ENCODE measurements at places on chromosomes 7 and 10. TPM values are rescaled to one million over a fixed set of nuclear protein-coding genes. Genes with fewer than 3 reads are reported as not detected.

DNA sequence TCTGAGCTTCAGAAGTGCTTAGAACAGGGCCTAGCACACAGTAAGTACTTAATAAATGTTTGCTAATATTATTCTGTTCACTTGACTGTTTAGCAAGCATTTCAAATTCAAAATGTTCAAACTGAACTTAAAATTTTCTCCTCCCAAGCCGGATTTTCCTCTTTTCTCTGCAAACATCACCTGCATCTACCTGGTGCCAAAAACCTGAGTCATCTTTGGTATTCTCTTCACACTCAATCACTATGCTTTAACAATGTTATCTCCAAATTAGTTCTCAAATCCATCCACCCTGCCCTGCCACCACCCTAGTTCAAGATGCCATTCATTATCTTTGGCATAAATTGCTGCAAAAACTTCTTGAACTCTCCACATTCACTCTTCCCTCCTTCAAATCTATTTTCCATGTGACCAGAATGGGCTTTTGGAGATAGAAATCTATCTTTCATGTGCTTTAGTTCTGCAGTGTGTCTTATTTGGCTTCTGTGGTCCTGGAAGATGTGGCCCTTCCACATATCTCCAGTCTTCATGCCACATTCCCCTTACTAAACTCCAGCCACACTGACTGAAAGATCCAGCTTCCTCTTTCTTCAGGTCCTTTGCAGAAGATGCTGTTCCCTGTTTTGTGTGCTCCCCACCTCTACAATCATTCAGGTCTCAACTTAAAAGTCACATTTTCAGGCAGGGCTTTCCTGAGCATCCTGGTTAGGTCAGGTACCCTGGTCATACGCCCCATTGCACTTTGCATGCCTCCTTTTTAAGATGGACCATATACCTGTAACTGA lies 2.0 kb downstream of the GGCT start:
- DNase-seq = no peak
- H3K4me3 ChIP-seq = no peak overlapping the region
- H3K36me3 ChIP-seq = no peaks in the 10 kb centered on the region
- H3K27ac ChIP-seq = no peak overlapping the region
- no peaks in the 10 kb centered on the region for H3K27me3 ChIP-seq
- H3K4me1 ChIP-seq = peaks cover 7% of the 10 kb centered on the region

DNA sequence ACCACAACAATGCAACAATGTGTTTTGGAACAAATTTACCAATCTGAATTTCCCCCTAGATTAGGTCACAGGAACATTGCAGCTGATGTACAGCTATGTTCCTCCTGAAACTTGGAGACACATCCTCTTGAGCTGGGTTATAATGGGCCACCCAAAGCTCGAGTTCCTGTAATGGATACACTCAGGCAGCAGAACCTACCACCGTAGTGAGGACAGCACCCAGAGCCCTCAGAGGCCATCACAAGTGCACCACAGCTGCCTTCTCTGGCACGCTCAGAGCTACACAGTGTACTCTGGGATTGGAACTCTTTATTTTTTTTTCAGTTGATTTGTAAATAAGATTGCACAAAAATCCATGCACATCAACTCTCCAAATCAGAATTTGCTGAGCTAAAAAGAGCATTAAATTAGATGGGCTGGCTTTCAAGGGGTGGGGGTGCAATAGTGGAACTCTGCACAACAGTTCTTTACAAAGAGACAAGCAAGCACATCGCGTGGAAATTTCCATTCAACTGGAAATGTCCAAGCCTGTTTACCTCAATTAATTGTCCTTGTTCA lies 56.7 kb downstream of the EGFR start:
- peak overlapping the region; percentile 62 for H3K27ac ChIP-seq
- peaks cover 40% of the 10 kb centered on the region for H3K4me1 ChIP-seq
- no peaks in the 10 kb centered on the region for H3K27me3 ChIP-seq
- DNase-seq = peak; percentile 76

DNA sequence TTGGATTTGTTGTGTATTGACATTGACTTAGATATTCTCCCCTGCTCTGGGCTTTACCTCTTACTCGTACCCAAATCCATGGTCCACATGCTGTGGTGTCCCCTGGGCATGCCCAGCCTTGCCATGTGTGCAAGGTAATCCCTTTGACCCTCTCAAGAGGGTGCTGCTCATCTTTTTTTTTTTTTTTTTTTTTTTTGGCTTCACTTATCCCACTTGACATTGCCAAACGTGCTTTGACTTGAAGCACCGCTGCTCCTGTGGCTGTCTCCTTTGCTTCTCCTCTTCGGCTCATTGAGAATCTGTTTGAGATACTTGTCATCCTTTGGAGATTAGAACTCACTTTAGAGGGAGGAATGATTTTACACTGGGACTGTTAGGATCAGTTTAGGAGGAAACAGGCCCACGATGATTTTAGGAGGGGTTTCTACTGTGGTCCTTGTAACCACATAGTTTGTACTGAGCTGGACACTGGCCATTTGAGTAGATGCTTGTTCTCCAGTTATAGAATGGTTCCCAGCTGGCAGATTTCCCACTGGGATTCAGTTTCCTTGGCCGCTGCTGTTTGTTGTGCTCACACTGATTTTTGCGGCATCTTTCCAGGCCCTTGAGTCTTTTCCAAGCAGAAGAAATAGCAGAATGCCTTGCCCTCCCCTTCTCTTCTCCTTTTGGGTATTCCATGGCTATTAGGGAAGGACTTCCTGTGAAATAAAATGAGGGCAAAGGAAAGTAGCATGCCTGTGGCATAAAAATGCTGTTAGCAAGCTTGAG lies 184.8 kb downstream of the AUTS2 start:
- DNase-seq = peak; percentile 74
- no peak overlapping the region for H3K27ac ChIP-seq
- no peaks in the 10 kb centered on the region for H3K36me3 ChIP-seq
- H3K27me3 ChIP-seq = no peaks in the 10 kb centered on the region
- H3K4me1 ChIP-seq = peaks cover 15% of the 10 kb centered on the region

GRCh38 chr7:128835790-128836641 lies 5.8 kb downstream of the FLNC start:
- H3K36me3 ChIP-seq = no peaks in the 10 kb centered on the region
- H3K27me3 ChIP-seq = no peaks in the 10 kb centered on the region

GRCh38 chr7:77710861-77711260 lies 14.6 kb downstream of the RSBN1L start:
- H3K4me1 ChIP-seq = no peaks in the 10 kb centered on the region
- H3K27me3 ChIP-seq = no peaks in the 10 kb centered on the region
- H3K4me3 ChIP-seq = no peak overlapping the region
- no peak for DNase-seq
- no peaks in the 10 kb centered on the region for H3K36me3 ChIP-seq

- no peaks in the 10 kb centered on the region for H3K4me1 ChIP-seq
- no peaks in the 10 kb centered on the region for H3K36me3 ChIP-seq
- no peak overlapping the region for H3K4me3 ChIP-seq
- DNase-seq = no peak
- H3K27ac ChIP-seq = no peak overlapping the region
Observed at GRCh38 chr7:51620706-51621105, 304.1 kb upstream of the COBL start.

- no peaks in the 10 kb centered on the region for H3K36me3 ChIP-seq
- peaks cover 31% of the 10 kb centered on the region for H3K4me1 ChIP-seq
- peak overlapping the region; percentile 99 for H3K27ac ChIP-seq
- peak overlapping the region; percentile 98 for H3K4me3 ChIP-seq
- H3K27me3 ChIP-seq = no peaks in the 10 kb centered on the region
Observed at GRCh38 chr7:100584683-100585510, 1.0 kb downstream of the LRCH4 start.

DNA sequence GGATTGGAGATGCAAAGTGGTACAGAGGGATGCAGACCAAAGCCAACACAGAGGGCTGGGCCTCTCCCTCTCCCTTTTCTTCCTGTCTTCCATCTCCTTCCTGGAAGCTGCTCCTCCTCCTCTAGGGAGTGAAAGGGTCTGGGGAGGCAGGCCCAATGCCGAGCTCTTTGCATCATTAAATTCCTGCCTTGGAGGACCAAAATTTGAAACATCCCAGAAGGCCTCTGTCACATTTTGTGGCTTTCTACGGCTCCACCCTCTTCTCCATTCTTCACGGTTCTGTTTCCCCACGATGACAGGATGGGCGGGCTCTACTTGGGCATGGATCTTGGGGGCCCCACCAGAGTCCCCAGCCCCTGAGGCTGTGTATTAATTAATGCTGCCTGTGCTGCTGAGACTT lies 76.4 kb downstream of the NEURL1 start:
- H3K4me1 ChIP-seq = no peaks in the 10 kb centered on the region
- no peak overlapping the region for H3K4me3 ChIP-seq
- no peaks in the 10 kb centered on the region for H3K36me3 ChIP-seq
- H3K27ac ChIP-seq = no peak overlapping the region
- no peaks in the 10 kb centered on the region for H3K27me3 ChIP-seq

- no peaks in the 10 kb centered on the region for H3K36me3 ChIP-seq
- DNase-seq = no peak
- no peak overlapping the region for H3K27ac ChIP-seq
- H3K27me3 ChIP-seq = no peaks in the 10 kb centered on the region
Observed at GRCh38 chr7:96686305-96686704, 23.3 kb downstream of the SEM1 start.

DNA sequence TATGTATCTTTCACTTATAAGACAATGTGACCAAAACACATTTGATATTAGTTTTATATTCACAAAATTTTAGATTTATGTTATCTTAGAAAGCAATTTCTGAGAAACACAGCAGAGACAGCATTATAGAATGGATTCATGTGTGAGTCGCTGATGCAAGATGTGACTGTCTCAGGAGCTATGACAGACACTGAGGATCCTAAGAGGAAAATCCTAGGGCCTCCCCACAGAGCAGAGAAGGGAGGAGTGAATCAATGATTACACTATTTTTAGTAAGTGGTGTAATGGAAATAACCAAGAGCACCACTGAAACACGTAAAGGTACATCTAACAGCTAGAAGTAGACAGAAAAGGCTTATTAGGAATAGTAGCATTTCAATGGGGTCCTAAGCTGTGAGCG lies 204.0 kb upstream of the PTN start:
- no peaks in the 10 kb centered on the region for H3K36me3 ChIP-seq
- no peak for DNase-seq
- H3K27me3 ChIP-seq = no peaks in the 10 kb centered on the region
- no peak overlapping the region for H3K27ac ChIP-seq
- no peaks in the 10 kb centered on the region for H3K4me1 ChIP-seq
- no peak overlapping the region for H3K4me3 ChIP-seq

The ABHD11 gene
- total RNA-seq = 33.1 TPM
